H9 (cell line): ENCODE measurements at places on chromosomes 16 and 17.

DNA sequence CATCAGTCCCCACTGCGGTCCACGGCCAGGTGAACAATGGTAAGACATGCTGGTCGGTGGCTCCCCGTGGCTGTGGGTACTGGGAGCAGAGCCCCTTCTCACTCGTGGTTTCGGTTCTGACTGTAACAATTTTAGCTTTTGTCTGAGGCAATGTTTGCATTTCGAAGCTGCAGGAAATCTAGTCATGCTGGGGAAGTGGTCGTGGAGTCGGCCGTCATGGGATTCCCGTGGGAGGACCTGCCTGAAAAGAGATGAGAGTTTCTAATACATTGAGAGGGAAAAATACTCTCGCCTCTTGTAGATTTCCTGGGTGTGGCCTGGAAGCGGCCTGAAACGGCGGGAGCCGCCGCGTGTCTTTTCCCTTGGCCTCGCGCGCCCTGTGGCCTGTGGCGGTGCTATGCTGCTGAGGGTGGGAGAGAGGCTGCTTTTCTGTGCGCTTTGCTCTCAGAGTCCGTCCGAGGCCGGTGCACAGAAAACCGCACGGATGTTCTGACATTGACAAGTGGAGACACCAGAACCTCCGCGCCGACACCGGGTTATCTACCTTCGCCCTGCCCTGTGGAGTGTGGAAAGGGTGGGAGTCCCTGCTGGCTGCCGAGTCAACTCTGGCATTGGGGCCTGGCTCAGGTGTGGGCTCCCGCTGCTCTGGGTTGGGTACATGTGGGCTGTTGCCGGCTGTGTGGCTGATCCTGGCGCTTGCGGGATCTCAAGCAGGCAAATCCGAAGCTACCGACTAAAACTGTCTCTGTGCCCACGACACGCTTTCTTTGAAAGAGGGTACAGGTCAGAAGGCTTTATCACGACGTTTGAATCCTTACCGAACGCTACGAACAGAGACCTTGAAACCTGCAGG lies 60.8 kb downstream of the WDR45B start:
- DNase-seq, result no peak

DNA sequence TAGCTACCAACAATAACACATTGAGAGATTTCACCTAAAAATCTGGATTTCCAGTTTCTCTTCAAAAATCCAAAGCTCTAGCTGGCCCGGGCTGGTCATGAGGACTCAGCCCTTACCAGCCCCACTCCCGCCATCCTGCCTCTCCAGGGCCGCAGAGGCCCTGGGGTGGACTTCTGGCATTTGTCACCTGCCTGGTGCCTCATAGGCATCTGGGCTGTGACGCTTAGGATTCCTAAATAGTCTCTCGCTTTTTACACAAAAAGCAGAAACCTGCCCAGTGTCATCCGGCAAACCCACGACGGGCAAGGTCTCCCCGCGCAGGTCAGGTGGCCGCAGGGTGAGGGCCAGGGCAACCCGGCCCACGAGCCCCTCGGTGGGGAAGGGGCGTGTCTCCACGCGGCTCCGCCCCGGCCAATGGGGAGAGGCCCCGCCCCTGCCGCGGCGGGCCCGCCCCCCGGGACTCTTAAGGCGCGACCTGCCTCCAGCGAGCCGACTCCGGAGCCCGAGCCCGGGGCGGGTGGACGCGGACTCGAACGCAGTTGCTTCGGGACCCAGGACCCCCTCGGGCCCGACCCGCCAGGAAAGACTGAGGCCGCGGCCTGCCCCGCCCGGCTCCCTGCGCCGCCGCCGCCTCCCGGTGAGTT lies at the start of gene VASN:
Gene VASN (plus strand): TSS at position 492 of the 644 bp plus-strand sequence. CDS start 9,030 bp downstream, outside the sequence.
- peak; percentile 79 for DNase-seq

DNA sequence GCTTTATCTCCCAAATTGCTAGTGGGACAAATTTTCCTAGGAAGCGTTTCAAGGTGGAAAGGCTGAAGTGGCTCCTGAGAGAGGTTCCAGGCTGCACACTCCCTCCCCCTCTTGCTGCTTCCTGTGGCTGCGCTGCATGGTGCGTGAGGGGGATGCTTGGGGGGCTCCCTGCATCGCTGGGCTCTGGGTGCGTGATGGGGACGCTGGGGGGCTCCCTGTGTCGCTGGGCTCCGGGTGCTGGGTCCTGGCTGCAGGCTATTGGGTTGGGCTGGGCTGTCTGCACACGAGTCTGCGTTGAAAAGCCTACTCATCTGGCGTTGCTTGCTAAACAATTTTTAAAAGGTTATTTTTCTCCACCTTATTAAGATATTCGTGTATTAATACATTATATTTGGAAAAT lies 30.1 kb downstream of the NDEL1 start:
- no peak for DNase-seq

GRCh38 chr16:66400503-66401380 lies 26.4 kb upstream of the BEAN1 start:
- DNase-seq, result no peak

GRCh38 chr16:4309833-4310266 lies 6.0 kb upstream of the GLIS2 start:
- peak; percentile 95 for DNase-seq

- no peak for DNase-seq
Measured at GRCh38 chr17:26774291-26775218, 519.4 kb upstream of the WSB1 start.

GRCh38 chr17:48427598-48427997 lies 2.4 kb downstream of the SKAP1 start:
- DNase-seq, result no peak

- no peak for DNase-seq
Measured at GRCh38 chr16:84553873-84554399, 49.5 kb upstream of the MEAK7 start.

- DNase-seq, result no peak
Measured at GRCh38 chr17:28196636-28197035, 122.4 kb upstream of the TMEM97 start.

GRCh38 chr16:89192956-89193575 lies 7.3 kb downstream of the SLC22A31 start:
- peak; percentile 96 for DNase-seq

DNA sequence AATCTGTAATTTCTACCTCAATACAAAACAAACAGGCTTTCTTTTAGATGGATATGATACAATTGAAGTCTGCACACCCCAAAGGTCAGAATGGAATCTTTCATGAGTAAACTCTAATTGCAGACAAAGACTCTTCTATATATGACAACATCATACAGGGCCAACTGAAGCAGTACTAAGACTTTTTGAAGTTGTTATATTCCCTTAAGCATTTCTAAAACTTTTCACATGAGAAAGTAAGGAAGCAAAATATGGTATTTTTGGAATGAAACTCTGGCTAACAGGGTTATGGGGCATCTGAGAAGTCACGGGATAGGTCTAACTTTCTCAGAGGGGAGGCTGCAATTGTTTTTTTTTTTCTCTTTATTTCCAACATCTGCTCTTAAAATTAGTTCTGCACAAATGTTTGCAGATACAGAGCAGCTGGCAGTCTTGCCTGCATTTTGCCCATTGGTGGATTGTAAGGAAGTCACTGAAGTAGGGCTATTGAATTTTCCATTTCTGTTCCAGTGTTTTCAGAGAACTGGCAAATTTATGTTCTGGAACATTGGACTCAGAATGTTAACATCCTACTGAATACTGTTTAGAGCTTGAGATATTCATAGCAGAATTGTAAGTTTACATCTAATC lies 59.1 kb downstream of the SSH2 start:
- no peak for DNase-seq

DNA sequence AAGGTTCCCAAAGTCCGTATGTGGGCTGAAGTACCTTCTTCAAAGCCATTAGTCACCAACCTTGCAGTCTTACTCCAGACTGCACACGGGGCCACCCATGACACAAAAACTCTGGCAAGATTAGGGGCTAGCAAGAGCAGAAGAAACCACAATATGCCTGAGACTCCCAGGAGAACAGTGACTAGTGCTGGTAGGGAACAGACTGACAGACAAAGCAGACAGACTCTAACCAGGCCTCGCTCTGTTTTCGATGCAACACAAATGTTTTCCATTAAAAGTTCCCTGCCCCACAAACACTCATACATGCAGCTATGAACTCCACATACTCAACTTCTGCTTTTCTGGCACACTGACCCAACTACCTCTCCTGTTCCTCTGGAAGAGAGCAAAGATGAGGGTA lies 102.2 kb downstream of the HIC1 start:
- DNase-seq, result no peak

DNA sequence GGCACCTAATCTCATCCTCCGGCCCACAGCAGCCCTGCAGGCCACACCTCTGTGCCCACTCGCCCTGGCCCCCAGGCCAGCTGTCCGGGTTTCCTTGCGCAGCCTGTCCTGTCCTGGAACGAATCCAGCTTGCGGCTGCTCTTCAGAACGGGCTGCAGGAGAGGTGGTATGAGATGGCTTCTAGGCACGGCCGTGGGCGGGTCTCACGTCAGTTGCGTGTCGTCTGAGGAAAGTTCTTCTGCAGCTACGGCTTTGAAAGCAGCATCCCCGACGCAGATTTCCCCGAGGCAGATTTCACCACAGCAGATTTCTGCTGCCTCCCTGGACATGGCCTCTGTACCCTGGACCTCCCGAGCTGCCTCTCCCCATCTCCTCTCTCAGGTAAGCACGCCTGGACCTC lies 18.2 kb downstream of the GALNS start:
- no peak for DNase-seq

GRCh38 chr16:86697715-86698114 lies 119.4 kb downstream of the FOXL1 start:
- DNase-seq, result no peak

GRCh38 chr16:473046-474043 lies 47.9 kb downstream of the RAB11FIP3 start:
- no peak for DNase-seq

DNA sequence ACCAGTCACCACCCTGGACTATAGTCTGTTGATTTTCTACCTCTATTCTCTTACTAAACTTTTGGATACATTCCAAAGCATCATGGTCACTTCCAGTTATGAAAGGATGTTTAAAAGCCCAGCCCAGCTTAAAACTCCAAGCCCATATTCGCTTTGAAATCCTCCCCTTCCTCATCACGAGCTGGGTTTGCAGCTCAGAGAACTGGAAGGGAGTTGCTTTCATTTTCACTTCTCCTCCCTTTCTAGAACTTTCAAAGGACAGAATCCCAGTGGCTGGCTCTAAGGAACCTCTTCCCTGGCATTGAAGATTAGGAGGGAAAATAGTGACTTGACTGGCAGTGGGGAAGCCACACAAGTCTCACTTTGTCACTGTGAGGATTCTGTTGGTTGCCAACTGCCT lies 100.1 kb upstream of the DYNLRB2 start:
- DNase-seq, result no peak
